Caco-2 (cell line): ENCODE measurements at places on chromosomes 7 and 10. TPM values are rescaled to one million over a fixed set of nuclear protein-coding genes. Genes with fewer than 3 reads are reported as not detected.

- no peak for DNase-seq
- no peaks in the 10 kb centered on the region for H3K36me3 ChIP-seq
- no peak overlapping the region for H3K27ac ChIP-seq
- H3K4me3 ChIP-seq, result no peak overlapping the region
- no peaks in the 10 kb centered on the region for H3K4me1 ChIP-seq
- H3K27me3 ChIP-seq, result no peaks in the 10 kb centered on the region
Observed at GRCh38 chr7:628402-628763, 98.1 kb upstream of the DNAAF5 start.

GRCh38 chr7:22418251-22419046, 61.5 kb upstream of the RAPGEF5 start:
- no peaks in the 10 kb centered on the region for H3K4me1 ChIP-seq
- H3K27me3 ChIP-seq, result no peaks in the 10 kb centered on the region; the same call in 1 of the 2 replicates
- no peak for DNase-seq
- no peaks in the 10 kb centered on the region for H3K36me3 ChIP-seq
- H3K4me3 ChIP-seq, result no peak overlapping the region
- H3K27ac ChIP-seq, result no peak overlapping the region

GNAT3 gene
- not detected in 2 replicates for total RNA-seq

GRCh38 chr7:434891-435629, 84.6 kb downstream of the PDGFA start:
- H3K27ac ChIP-seq, result peak overlapping the region; percentile 90
- H3K4me1 ChIP-seq, result peaks cover 40% of the 10 kb centered on the region

GRCh38 chr10:17795813-17796594, 13.1 kb upstream of the MRC1 start:
- peaks cover 34% of the 10 kb centered on the region for H3K4me1 ChIP-seq
- DNase-seq, result no peak
- no peaks in the 10 kb centered on the region; the same call in none of the 2 replicates for H3K36me3 ChIP-seq
- no peaks in the 10 kb centered on the region for H3K27me3 ChIP-seq

GRCh38 chr7:100467638-100468373, 3.7 kb upstream of the SPACDR start:
- H3K4me1 ChIP-seq, result peaks cover 4% of the 10 kb centered on the region; the same call in 1 of the 2 replicates
- no peaks in the 10 kb centered on the region for H3K27me3 ChIP-seq
- no peak overlapping the region for H3K27ac ChIP-seq
- no peak overlapping the region for H3K4me3 ChIP-seq
- DNase-seq, result no peak
- no peaks in the 10 kb centered on the region for H3K36me3 ChIP-seq

DNA sequence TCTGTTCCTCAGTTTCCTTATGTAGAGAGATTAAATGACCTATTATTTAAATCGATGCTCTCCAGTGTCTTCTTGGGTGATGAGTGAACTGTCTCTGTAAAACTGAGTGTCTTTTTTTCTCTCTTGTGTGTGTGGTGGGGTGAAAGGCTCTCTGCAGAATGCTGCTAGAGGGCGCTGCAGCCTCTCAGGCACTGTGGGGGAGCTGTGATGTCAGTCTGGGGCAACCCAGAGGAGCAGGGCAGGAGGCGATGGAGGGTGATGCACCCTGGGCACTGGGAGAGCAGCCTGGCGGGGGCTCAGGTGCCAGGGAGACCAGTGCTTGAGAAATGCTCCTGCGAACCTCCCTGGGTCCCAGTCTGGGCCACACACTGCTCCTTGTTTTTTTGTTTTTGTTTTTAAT, 110.1 kb upstream of the POM121L12 start:
- H3K27me3 ChIP-seq, result no peaks in the 10 kb centered on the region
- no peaks in the 10 kb centered on the region for H3K36me3 ChIP-seq
- no peak overlapping the region for H3K27ac ChIP-seq
- no peak for DNase-seq
- H3K4me3 ChIP-seq, result no peak overlapping the region
- peaks cover 8% of the 10 kb centered on the region; the same call in 1 of the 2 replicates for H3K4me1 ChIP-seq

- no peaks in the 10 kb centered on the region for H3K36me3 ChIP-seq
- no peaks in the 10 kb centered on the region for H3K27me3 ChIP-seq
- H3K4me1 ChIP-seq, result peaks cover 6% of the 10 kb centered on the region; the same call in 1 of the 2 replicates
- H3K27ac ChIP-seq, result no peak overlapping the region
- peak; percentile 26 for DNase-seq
Observed at GRCh38 chr10:48249763-48250351, 24.6 kb downstream of the FRMPD2 start.

- H3K27me3 ChIP-seq, result no peaks in the 10 kb centered on the region
- H3K36me3 ChIP-seq, result no peaks in the 10 kb centered on the region
- H3K4me3 ChIP-seq, result no peak overlapping the region
Observed at GRCh38 chr7:107332488-107333269, 137.2 kb upstream of the GPR22 start.

ACTR3C gene
- total RNA-seq, result 8.0 and 9.2 TPM in 2 replicates

- DNase-seq, result no peak
- H3K4me3 ChIP-seq, result no peak overlapping the region
- no peaks in the 10 kb centered on the region; the same call in 1 of the 2 replicates for H3K36me3 ChIP-seq
- H3K27ac ChIP-seq, result no peak overlapping the region
- no peaks in the 10 kb centered on the region for H3K4me1 ChIP-seq
Observed at GRCh38 chr7:116895849-116896248, 33.5 kb downstream of the CAPZA2 start.

- no peak overlapping the region for H3K27ac ChIP-seq
- H3K4me3 ChIP-seq, result no peak overlapping the region
- no peaks in the 10 kb centered on the region for H3K4me1 ChIP-seq
- no peaks in the 10 kb centered on the region for H3K27me3 ChIP-seq
Observed at GRCh38 chr7:98024075-98024474, 34.1 kb upstream of the OCM2 start.

MMRN2 gene
- 0.21 and 0.64 TPM in 2 replicates for total RNA-seq

GRCh38 chr10:24850727-24851296, 101.6 kb downstream of the PRTFDC1 start:
- no peak overlapping the region for H3K4me3 ChIP-seq
- H3K4me1 ChIP-seq, result peaks cover 10% of the 10 kb centered on the region
- H3K27me3 ChIP-seq, result no peaks in the 10 kb centered on the region
- H3K27ac ChIP-seq, result no peak overlapping the region

DNA sequence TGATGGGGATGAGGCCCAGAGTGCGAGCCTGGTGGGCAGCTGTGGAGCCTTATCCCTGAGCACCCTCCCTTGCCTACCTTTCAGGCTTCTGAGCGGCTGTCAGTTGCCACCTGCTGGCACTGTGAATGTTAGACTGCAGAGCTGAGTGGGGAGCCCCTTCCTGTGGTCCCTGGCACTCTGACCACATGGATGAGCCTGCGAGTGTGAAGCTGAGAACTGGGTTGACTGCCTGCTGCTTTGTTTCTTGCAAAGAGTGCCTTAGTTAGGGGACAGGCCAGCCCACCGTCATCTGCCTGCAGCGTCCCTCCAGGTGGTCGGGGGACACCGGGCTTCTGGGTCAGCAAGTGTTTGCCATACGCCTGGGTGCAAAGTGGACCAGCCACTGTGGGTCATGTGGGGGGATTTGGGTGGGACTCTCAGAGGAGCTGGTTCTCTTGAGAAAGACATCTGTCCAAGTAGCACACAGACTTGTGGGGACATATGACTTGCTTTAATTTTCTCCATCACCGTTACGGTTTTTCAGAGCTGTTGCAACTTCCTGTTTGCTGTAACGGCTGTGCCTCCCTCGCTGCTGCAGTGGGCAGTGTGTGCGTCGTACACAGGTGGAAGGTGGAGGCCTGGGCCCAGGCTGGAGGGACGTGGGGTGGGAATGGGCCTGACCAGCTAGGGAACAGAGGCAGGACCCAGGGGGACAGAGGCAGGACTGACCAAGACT, 13.7 kb downstream of the INPP5A start:
- H3K4me3 ChIP-seq, result no peak overlapping the region
- H3K27me3 ChIP-seq, result no peaks in the 10 kb centered on the region
- peaks cover 4% of the 10 kb centered on the region for H3K4me1 ChIP-seq
- no peak overlapping the region for H3K27ac ChIP-seq
- no peaks in the 10 kb centered on the region for H3K36me3 ChIP-seq
- DNase-seq, result no peak

GRCh38 chr10:46234431-46235060, 52.3 kb upstream of the ANTXRL start:
- H3K27ac ChIP-seq, result no peak overlapping the region
- H3K4me1 ChIP-seq, result no peaks in the 10 kb centered on the region; the same call in 1 of the 2 replicates
- H3K36me3 ChIP-seq, result no peaks in the 10 kb centered on the region
- H3K27me3 ChIP-seq, result no peaks in the 10 kb centered on the region
- H3K4me3 ChIP-seq, result no peak overlapping the region
- no peak for DNase-seq

BPGM gene
- total RNA-seq, result 7.2 and 8.1 TPM in 2 replicates

DNA sequence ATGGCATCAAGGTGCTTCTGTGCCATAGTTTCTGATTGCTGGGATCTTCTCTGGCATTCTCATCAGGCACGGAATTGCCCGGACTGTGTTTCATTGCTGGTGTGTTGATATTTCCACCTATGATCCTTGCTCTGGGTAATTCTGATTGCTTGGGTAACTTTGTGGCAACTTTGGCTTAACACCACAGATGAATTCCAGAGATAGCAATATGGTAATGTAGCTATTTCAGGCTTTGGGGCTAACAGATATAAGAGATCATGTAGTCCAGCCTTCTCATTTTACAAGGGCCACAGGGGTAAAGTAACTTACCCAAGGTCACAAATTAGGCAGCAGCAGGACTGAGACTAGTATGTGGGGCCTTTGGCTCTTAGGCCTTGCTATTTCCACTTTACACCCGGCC, 53.9 kb upstream of the PLPP4 start:
- no peak for DNase-seq
- no peaks in the 10 kb centered on the region for H3K4me1 ChIP-seq
- no peak overlapping the region for H3K27ac ChIP-seq
- no peaks in the 10 kb centered on the region; the same call in 1 of the 2 replicates for H3K27me3 ChIP-seq
- no peaks in the 10 kb centered on the region for H3K36me3 ChIP-seq

BMPR1A gene
- 53.4 and 63.2 TPM in 2 replicates for total RNA-seq

- H3K4me3 ChIP-seq, result no peak overlapping the region
- DNase-seq, result peak; percentile 66
- peak overlapping the region; percentile 74 for H3K27ac ChIP-seq
- peaks cover 50% of the 10 kb centered on the region for H3K4me1 ChIP-seq
- H3K36me3 ChIP-seq, result no peaks in the 10 kb centered on the region
- H3K27me3 ChIP-seq, result no peaks in the 10 kb centered on the region
Observed at GRCh38 chr7:101588131-101588935, 40.8 kb downstream of the MYL10 start.

GRCh38 chr7:139915864-139916716, 87.0 kb downstream of the TBXAS1 start:
- H3K27me3 ChIP-seq, result peaks cover 1% of the 10 kb centered on the region; the same call in 1 of the 2 replicates
- H3K4me1 ChIP-seq, result no peaks in the 10 kb centered on the region
- H3K36me3 ChIP-seq, result no peaks in the 10 kb centered on the region
- H3K27ac ChIP-seq, result no peak overlapping the region
- no peak for DNase-seq

MOGAT3 gene
- total RNA-seq, result 6.3 and 8.1 TPM in 2 replicates

AZGP1 gene
- total RNA-seq, result not detected in 2 replicates

GRCh38 chr7:174716-175115, 17.7 kb upstream of the FAM20C start:
- no peaks in the 10 kb centered on the region for H3K27me3 ChIP-seq
- H3K4me3 ChIP-seq, result no peak overlapping the region
- no peak for DNase-seq
- H3K4me1 ChIP-seq, result no peaks in the 10 kb centered on the region

NUTM2A gene
- total RNA-seq, result 0.21 and 0.23 TPM in 2 replicates

C10orf62 gene
- not detected in 2 replicates for total RNA-seq

DNA sequence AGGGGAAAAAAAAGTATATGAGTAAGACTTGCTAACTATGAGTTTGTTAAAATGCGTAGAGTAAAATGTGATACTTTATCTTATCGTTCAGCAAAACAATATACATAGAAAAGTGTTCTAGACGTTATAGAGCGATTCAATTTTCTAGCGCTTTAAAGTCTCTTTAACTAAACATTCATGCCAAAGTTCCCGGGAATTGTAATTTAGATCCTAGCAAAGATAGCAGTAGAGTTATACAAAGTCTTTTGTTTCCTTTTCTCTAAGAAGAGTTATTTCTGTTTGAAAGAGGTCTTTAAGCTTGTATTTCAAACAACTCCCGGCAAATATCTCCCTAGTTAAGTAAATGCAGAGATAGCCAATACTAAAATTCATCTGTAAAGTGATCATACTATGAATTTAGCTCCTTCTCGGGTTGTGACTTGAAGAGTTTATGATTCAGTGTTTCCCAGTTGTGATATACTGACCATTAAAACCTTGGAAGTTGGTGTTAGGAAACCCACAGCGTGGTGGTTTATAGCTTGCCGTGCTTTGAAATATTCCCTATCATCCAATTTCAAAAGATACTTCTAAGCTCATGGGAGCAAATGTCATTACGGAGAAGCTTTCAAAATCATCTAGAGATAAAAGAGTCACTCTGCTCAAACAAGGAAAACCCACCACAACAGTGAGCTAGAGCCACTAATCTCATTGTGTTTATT, 171.7 kb downstream of the CSTF2T start:
- no peak overlapping the region for H3K27ac ChIP-seq
- H3K27me3 ChIP-seq, result no peaks in the 10 kb centered on the region; the same call in 1 of the 2 replicates
- DNase-seq, result no peak
- no peak overlapping the region for H3K4me3 ChIP-seq
- no peaks in the 10 kb centered on the region for H3K4me1 ChIP-seq

- H3K4me3 ChIP-seq, result no peak overlapping the region
- DNase-seq, result no peak
- H3K27me3 ChIP-seq, result no peaks in the 10 kb centered on the region
- H3K27ac ChIP-seq, result no peak overlapping the region
Observed at GRCh38 chr7:96028729-96029128, 256.4 kb downstream of the DYNC1I1 start.

DNA sequence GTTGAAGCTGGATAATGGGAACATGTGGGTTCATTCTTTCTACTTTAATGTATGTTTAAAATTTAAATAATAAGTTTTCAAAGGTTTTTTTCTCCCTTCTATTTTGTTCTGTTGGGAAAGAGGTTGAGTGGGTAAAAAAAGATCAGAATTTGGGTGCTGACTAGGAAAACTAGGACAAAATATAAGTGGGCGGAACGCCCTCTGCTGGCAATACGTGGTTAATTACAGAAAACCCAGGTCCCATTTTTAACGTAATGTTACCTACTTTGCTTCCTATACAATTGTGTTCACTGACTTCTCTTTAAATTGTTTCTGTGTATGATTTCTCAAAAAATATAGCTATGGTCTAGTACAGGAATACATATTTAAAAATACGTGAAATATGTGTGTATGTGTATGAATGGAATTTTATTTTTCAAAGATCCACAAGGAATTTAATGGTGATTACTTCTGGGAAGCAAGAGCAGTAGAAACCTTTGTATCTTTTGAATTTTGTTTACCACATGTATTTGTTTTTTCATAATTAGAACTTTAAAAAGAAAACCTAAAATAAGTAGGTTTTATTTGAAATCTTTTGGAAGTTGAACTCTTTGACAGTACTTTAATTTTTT, 8.7 kb downstream of the ECD start:
- H3K27me3 ChIP-seq, result no peaks in the 10 kb centered on the region
- no peak overlapping the region for H3K4me3 ChIP-seq
- DNase-seq, result peak; percentile 80
- no peak overlapping the region for H3K27ac ChIP-seq

DNA sequence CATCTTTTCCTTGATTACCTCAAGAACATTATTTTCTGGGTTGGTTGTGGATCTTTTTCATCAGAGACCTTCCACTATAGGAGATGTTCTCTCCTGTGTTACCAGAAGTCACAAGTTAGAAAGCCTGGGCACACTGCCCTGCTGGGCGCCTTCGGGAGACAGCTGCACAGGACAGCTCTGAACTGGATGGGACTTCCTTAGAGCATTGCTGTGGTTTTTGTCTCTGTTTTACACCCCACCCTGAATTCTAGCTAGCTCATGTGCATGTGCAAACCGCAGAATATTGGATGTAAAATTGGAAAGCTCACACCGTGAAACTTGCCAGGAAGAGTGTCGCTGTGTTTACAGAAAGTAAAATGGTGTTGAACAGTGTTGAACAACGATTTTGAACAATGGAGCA, 54.4 kb upstream of the SEC61G start:
- no peaks in the 10 kb centered on the region for H3K27me3 ChIP-seq
- H3K4me3 ChIP-seq, result no peak overlapping the region
- no peaks in the 10 kb centered on the region for H3K36me3 ChIP-seq
- H3K4me1 ChIP-seq, result no peaks in the 10 kb centered on the region
- DNase-seq, result no peak
